ENCODE measurements at places on chromosomes 12 and 14. TPM values are rescaled to one million over a fixed set of nuclear protein-coding genes. Genes with fewer than 3 reads are reported as not detected.

Gene LGR5
- 0.32 TPM for total RNA-seq

Gene ZFYVE21
- total RNA-seq = 42.0 TPM

Gene NRXN3
- total RNA-seq = 18.0 TPM

Gene PIWIL1
- not detected for total RNA-seq

- H3K36me3 ChIP-seq = no peaks in the 10 kb centered on the region
- H3K4me3 ChIP-seq = no peak overlapping the region
- peaks cover 17% of the 10 kb centered on the region for H3K27me3 ChIP-seq
- no peak for DNase-seq
- no peak overlapping the region for H3K27ac ChIP-seq
Observed at GRCh38 chr14:91862417-91862816, 4.9 kb downstream of the TC2N start.

Gene SMIM41
- total RNA-seq = 0.18 TPM
